Camera-type eye (tissue), 1 donor: ENCODE measurements at places on chromosomes 5 and 9. TPM values are rescaled to one million over a fixed set of nuclear protein-coding genes. Genes with fewer than 3 reads are reported as not detected.

CRB2 gene
- 36.4 TPM for total RNA-seq

ACTBL2 gene
- total RNA-seq: not detected

GRIN3A gene
- total RNA-seq: 7.5 TPM

ADAMTS16 gene
- 4.9 TPM for total RNA-seq

C5orf22 gene
- 37.7 TPM for total RNA-seq

TAF1L gene
- not detected for total RNA-seq

CTXN3 gene
- 4.0 TPM for total RNA-seq

UHRF2 gene
- 131 TPM for total RNA-seq

IFNA21 gene
- total RNA-seq: not detected

TTC23L gene
- 2.9 TPM for total RNA-seq

BTNL3 gene
- total RNA-seq: not detected

PCDHGB7 gene
- total RNA-seq: 26.6 TPM
